NCI-H345 (cell line): ENCODE measurements at places on chromosomes 11 and 22.
A peak's percentile ranks its signal among the peaks of the same experiment; 100 is the strongest.

GRCh38 chr11:70854901-70855556 is 397.3 kb downstream of the SHANK2 start:
- peak; percentile 85 for DNase-seq

- no peak for DNase-seq
Observed at GRCh38 chr11:94144216-94144615, 15.6 kb downstream of the PANX1 start.

DNA sequence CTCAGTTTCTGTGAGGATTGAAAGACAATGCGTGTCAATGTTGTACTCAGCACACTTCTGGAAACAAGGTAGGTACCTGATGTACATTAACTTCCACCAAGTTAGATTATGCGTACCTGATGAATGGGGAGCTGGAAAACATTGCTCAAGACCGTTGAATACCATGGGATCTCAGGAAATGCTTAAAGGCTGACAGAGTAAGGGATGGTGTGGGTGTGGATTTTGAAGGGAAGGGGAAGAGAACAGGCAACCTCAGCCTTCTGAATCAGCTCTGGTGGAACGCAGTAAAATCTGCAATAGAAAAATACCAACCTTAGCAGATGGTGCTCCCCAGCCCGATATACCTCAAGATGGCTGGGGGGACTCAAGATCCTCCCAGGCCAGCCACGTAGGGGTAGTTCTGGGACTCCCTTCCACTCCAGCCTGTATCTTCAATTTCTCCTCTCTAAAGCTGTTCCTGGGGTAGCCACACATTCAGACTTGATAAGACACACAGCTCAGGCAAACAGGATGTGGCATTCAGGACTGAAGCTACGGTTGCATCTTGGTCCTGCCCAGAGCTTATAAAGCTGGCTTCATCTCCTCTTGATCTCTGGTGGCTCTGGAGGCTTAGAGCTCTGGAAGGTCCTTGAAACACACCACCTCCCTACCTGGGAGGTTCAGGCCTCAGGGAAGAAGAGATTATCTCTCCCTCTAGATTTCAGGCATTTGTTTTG is 111.8 kb downstream of the CTNND1 start:
- DNase-seq, result no peak

DNA sequence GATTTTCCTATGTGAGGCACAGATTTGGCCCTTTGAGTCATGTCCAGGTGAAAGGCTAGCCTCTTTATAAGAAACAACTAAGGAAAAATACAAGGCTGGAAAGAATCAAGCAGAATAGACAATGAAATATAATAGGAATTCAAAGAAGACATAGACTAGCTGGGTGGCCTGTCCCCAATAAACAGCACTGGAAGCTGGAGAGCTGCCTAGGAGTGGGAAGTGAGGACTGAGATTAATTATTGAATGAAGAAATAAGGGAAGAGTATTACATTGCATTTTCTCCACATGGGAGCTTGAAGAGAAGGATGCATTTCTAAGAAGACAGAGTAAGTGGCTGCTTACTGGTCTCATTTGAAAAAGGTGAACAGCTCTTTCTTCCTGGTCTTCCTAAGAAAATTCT is 100.0 kb downstream of the CCDC34 start:
- no peak for DNase-seq

DNA sequence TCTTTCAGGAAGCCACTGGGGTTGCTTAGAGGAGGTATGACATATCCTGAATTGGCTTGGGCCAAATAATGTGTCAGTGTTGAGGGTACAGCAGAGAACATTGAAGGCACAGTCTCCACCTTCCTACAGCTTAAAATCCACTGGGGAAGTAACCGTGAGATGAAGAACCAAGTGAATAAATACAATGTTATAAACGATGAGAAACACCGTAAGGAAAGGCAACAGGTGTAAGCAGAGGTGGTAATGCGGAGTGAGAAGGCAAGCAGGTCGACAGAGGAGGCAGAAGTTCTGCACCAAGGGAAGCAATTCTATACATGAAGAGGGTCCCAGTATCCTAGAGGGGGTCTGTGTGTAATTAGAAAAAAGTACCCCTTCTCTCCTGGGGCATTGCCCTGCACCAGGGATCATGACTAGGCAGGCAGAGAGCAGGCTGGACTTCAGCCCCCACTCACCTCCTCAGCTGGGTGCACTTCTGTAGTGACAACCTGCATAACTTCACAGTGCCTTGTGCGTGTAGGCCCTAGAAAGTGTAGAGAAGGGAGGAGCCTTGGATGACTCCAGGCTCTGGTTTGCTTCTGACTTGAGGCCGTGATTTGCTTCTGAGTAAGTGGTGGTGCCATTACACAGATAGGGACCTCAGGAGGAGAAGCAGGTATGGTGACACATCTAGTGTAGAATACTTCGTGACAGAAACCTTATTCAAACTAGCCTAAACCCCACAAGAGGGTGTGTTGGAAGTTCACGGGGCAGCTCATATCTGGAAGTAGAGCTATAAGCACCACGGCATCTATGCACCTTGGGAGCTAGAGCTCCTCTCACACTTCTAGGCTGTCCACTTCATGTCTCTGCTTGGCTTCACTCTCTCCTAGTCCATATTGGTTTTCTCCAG is 4.9 kb downstream of the MYOD1 start:
- no peak for DNase-seq

DNA sequence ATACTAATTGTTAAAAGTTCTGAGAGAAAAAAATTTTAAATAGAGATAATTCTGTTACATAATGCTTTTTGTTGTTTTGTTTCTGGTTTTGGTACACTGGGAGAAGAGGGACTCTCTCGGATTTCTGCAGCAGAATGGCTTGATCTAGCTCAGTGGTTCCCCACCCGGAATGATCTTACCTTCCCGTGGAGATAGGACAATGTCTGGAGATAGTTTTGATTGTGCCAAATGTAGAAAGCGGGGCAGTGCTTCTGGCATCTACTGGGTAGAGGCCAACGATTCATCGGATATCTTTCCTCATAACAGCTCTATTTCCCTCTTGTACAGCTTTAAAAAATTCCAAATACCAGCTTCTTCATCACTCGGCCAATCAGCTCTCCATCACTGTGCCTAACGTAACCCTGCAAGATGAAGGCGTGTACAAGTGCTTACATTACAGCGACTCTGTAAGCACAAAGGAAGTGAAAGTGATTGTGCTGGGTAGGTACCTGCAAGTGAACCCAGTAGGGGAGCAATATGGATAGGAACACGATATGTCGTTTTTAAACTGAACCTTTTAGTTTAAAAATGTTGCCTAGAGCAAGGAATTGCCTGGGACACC is 13.2 kb downstream of the CRTAM start:
- peak; percentile 19 for DNase-seq

GRCh38 chr22:24133187-24133965 is 47.9 kb upstream of the SUSD2 start:
- no peak for DNase-seq

- no peak for DNase-seq
Observed at GRCh38 chr22:21755851-21756284, 20.3 kb upstream of the YPEL1 start.

DNA sequence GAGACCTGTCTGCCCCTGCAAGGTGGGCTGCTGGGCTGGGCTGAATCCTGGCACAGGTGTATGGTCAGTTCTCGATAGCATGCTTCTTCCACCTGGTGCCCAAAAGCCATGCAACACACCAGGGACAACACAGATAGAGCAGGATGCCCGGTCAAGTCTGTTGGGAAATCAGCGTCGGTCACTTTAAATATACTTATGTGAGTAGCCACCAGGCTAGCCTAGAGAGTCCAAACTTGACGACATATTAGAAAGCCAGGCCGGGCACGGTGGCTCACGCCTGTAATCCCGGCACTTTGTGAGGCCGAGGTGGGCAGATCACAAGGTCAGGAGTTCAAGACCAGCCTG is 8.9 kb downstream of the C1QTNF6 start:
- no peak for DNase-seq

GRCh38 chr11:94302776-94303175 is 1.6 kb upstream of the IZUMO1R start:
- DNase-seq, result no peak

DNA sequence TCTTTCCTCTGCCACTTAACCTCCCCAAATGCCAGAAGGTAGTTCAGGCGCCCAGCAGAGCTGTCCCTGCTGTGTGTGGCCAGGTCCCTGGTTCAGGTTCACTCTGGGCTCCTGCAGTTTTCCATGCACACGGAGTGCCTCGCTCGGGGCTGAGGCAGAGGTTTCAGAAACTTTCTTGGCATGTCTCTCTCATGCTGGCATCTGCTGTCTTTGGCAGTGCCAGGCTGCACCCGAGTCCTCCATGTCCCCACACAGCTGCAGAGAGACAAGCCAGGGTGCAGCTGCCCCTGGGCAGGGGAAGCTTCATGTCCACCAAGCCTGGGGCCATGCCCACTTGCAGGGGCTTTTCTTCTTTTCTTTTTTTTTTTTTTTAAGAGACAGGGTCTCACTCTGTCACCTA is 7.0 kb upstream of the NEFH start:
- DNase-seq, result no peak

GRCh38 chr11:67025750-67026149 is 2.8 kb downstream of the SYT12 start:
- no peak for DNase-seq

GRCh38 chr11:116953530-116954285 is 116.3 kb upstream of the APOA1 start:
- DNase-seq, result no peak

- peak; percentile 58 for DNase-seq
Observed at GRCh38 chr11:33329705-33330329, 72.6 kb downstream of the HIPK3 start.

- DNase-seq, result no peak
Observed at GRCh38 chr11:109112261-109112660, 309.7 kb upstream of the C11orf87 start.

DNA sequence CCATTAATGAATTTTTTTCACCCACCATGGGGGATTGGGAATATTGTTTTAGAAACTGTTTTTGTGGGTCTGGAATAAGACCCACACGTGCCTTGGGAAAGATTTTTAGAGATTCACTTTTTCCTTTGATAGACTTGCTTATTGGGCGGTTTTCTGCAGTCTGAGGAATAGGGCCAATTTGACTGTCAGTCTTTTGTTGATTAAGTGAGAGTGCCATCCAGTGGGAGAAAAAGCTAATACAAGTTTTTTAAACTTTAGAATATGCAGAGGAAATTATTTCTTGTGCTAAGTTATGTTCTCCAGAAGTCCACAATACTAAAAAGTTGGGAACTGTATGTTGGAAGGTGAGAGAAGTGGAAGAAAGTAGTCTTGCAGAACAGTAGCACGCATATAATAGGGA is 56.1 kb downstream of the PRMT3 start:
- no peak for DNase-seq

DNA sequence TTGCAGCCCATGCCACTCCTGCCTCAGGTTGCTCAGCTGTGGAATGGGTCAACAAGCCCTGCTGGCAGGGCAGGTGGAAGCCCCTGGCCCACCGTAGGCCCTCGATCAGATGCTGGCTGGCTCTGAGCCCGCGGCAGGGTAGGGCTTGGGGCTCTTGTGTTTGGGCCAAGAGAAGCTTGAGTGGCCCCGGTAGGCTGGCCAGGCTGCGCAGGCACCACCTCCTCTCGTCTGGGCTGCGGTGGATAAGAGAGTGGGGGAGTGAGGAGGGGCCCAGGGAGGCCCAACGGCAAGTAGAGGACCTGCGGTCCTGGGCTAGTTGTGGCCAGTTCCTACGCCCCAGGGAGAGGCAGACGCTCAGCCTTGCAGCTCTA is 115.2 kb downstream of the CEP164 start:
- DNase-seq, result no peak

DNA sequence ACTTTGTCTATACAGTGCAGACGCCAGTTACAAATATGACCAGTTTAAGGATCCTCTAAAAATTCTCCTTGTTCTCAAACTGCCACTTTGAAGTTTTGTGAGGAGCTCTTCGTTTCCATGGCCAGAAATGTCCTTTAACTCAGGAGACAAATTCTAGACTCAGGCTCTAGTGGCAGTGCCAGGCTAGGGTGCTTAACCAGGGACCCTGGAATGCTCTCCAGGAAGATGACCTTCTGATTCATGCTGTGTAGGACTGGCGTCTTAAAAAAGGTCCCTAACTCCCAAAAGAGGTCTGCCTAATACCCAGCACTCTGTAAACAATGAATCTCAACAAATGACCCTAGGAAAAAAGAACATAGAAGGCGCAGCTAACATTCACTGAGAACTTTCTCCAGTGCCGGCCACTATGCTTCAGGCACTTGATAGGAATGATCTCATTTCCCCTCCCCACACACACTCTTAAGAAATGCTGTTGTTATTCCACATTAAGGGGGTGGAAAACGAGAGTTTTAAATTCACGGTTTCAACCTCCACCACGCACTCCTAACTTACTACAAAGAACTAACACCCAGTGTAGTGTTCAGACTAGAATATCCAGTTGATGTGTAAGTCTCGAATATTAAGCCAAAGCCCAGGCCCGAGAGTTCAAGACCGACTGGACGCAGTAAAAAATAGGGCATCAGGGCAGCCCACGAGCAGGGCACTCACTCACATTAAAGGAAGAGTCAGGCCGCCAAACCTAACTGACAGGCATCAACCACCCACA is 747 bp downstream of the NXF1 start:
- DNase-seq, result no peak

DNA sequence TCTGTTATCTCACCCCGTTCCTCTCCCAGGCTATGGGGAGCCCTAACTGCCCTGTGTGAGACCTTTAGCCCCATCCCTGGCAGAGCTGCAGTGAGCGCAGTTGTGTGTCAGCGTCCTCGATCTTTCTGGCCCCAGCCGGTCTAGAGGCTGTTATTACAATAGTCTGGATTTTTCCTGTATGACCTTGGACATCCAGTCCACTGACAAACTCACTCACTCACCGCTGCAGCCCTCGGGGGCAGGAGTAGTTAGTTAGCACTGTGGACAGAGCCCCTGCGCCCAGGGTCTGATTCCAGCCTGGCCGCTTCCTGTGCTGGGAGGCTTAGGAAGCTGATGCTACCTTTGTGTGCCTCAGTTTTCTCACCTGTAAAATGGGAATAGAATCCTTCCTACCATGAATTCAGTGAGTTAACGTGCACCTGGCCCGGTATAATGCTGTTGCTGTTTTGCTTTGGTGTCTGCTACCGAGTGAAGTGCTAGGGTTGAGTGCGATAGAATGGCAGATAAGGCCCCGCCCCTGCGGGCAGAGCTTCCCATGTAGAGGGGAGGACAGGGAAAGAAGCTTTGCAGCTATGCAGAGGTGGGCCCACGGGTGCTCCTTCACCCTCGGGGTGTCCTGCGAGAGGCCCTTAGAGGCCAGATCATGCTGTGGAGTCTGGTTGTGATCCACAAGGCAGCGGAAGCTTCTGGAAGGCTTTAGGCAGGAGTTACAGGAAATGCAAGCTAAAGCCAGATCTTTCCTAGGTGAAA is 3.0 kb downstream of the LRP5 start:
- DNase-seq, result no peak

GRCh38 chr11:96331699-96332116 is 11.3 kb downstream of the MAML2 start:
- no peak for DNase-seq

GRCh38 chr11:69656536-69657455 is 15.8 kb downstream of the CCND1 start:
- no peak for DNase-seq

GRCh38 chr11:73149105-73149504 is 7.0 kb upstream of the FCHSD2 start:
- no peak for DNase-seq
